Panc1 (cell line): ENCODE measurements at places on chromosomes 13 and 19.

GRCh38 chr19:4294389-4294788 is 7.8 kb downstream of the TMIGD2 start:
- DNase-seq, result no peak

DNA sequence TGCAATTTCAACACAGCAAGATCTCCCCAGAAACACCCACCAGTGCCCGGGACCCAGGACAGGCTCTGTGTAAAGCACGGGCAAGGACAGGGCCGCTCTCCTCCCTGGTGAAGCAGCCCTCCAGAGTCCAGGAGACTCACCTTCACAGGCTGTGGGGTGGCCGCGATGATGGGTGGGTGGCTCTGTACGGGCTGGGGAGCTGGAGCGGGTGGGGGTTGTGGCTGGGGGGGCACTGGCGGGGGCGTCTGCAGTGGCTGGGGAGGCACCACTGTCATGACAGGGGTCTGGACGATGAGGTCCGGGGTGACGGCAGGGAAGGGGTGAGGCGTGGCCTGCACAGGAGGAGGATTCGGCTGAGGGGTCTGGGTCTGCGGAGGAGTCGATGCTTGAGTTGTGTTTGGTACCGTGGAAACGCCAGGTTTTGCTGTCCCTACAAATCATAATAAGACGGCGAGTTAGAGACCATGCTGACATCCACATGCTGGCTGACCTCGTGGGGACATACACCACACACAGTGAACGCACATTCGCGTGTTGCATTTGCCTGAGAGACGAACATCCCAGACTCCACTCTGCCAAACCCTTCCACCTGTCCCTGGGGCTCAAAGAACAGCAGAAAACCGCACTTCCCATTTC is 33.1 kb upstream of the EPHX3 start:
- no peak for DNase-seq

- DNase-seq, result no peak
Observed at GRCh38 chr13:26517936-26518335, 39.5 kb upstream of the WASF3 start.

- DNase-seq, result no peak
Observed at GRCh38 chr19:55624109-55625003, at the start of gene ZNF784. Gene ZNF784 (minus strand): TSS chr19:55624566. CDS start chr19:55624561, 5 bp downstream.

DNA sequence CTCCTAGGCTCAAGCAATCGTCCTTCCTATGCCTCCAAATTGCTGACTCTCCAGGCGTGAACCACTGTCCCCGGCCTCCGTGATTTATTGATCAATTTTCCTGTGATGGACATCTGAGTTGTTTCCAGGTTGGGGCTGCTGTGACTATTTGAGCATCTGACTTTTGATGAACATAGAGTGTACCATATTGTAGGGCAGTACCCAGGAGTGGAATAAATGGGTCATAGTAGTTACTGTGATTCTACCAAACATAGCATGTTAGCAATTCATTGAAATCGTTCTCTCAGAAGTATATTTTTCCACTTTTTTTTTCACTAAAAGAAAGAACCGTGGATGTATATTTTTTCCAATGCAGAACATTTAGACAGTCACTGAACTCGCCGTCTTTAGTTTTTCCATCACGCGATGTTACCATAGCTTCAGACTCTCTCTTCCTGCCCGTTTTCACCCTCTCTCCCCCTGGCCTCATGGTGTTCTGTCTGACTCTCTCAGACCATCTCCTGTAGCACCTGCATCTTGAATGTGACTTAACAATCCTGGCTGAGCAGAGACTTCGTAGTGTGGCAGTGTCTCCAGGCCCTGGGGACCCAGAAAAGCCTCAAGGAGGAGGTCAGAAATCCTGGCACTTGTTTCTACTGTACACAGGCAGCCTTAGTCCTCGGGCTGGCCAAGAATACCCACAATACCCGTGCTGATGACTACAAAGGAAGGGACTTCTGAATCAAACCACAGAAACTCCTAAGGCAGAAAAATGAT is 3.2 kb upstream of the RASGRP4 start:
- no peak for DNase-seq

DNA sequence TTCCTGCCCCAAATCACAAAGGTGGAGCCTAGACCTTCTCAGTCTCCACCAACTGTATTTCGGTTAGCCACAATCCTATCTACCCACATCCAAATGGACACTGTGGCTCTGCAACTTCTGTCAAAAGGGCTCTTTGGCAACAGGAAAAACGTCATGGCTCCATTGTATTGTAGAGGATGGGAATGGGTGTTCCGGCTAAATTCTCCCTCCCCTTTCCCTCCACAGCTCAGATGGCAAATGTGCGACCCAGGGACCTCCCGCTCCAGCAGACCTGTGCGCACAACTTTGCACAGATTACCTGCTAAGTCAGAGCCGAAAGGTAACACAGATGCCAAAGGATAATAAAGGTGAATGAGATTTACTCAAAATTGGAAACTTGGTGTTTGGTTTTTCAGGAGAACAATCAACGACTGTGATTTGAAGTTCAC is 968 bp upstream of the KL start:
- DNase-seq, result no peak

- DNase-seq, result no peak
Observed at GRCh38 chr19:10516064-10516385, 1.2 kb downstream of the S1PR5 start.

DNA sequence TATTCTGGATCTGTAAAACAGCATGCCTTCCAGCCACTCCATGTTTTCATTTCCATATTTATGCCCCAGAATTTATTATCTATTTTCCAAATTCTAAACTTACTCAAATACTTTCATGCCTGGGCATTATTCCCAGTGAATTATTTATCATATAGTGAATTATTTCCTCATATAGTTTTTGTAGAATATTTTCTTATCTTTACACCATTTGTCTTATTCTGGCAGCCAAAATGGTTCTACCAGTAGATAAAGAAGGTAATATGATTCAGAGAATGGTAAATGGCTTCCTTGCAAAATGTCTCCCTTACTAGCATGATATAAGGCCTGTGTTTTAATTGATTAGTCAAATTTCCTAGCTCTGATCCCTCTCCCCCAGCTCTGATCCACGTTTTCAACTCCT is 305.8 kb downstream of the SPRY2 start:
- DNase-seq, result no peak

DNA sequence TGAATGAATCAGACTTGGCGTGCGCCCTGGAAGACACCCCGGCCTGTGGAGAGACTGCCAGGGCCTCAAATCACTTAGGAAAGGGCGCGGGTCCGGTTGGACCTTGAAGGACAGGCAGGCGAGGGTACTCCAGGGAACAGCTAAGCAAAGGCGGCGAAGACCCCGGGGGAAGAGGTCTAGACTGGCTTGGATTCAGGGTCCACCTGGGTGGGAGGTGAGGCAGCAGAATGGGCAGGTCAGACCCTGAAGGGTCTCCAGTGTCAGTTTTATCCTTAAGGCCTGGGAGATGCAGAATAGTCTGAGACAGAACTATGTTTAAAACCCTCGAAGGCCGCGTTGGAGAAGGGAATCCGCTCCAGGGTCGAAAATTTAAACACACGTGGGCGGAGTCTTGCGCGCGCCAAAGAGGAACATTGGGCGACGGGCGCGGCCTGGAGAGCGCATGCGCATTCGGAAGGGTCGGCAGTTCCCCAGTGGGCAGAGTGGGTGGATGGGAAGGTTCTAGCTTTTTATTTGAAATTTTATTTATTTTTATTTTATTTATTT is 567 bp upstream of the SMG9 start:
- DNase-seq, result no peak

DNA sequence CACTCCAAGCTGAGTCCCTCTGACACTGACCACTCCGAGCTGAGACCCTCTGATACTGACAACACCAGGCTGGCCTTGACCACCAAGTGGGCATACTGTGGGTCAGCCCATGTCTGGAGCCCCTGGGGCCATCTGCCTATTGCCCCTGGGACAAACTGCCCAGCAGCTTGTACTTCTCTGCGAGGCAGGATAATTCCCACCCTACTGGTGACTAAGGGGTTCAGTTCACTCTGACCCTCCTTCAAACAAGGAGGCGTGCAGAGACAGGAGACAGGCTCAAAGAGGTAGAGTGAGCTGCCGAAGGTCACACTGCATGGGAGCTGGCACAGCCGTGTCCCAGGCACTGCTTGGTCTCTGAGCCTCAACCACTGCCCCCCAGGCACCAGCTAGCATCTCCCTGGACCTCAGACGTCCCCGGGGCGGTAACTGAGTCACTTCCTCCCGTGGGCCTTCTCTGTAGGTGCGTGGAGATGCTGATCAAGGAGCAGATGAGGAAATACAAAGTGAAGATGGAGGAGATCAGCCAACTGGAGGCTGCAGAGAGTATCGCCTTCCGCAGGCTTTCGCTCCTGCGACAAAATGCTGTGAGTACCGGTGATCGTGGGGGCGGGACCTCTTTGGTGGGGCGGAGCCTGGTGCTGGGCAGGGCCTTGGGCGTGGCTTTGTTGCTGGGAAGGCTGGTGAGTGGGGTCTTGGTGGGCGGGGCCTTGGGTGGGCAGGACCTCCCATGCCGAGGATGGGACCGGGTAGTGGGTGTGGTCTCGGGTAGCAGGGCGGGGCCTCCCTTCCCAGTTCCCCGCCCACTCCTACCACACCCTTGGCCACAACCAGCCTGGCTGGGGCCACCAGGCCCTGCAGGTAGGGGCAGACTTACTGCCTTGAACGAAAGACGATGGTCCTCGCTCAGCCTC is 5.8 kb upstream of the USE1 start:
- DNase-seq, result no peak

GRCh38 chr13:111131611-111132010 is 16.5 kb downstream of the ARHGEF7 start:
- no peak for DNase-seq

GRCh38 chr13:90918536-90918935 is 429.0 kb upstream of the MIR17HG start:
- DNase-seq, result no peak

DNA sequence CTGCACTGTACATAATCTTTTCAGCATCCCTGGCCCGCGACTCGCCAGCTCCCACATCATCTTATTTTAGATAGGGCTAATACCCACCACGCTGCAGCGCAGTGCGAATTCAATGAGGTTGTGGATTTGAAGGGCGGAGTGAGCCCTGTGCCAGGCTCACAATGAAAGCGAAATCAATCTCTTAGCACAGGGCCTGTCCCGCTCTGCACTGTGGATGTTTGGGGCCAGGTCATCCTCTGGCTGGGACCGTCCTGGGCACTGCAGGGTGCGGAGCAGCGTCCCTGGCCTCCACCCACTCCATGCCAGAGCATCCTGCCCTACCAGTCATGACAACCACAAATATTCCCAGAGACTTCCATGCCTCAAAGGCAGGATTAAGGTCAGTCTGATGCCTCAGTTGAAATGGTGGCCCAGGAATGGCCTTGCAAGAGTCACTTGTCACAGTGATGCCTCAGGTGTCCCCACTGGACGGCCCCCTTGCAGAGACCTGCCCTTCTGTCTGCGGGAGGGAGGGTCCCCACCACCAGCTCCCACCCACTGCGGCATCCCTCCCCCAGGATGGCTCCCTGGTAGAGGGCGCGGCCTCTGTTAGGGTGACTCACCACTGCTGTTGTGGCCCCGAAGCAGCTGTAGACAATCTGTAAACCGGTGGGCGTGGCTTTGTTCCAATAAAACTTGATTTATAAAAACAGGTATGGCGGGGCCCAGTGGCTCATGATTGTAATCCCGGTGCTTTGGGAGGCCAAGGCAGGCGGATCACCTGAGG is 5.6 kb downstream of the UHRF1 start:
- DNase-seq, result no peak

DNA sequence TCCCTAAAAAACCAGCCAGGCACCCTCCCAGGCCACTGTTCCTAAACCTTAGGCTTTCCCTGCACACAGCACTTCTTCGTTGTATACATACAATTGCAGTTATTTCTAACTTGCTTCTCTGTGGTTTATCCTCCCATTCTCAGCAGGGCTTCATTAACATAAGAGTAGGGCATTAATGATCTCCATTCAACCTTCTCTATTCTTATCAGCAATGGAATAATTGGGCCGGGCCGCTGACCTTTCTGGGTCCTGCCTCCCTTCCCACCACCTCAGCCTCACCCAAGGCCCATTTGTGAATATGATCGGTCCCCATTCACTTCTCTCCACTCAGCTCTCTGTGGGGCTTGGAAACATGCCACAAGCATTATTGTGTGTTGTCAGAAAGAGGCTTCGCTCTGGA is 184.2 kb downstream of the SUCLA2 start:
- DNase-seq, result no peak

- no peak for DNase-seq
Observed at GRCh38 chr19:18878858-18879578, 16.9 kb downstream of the CERS1 start.

GRCh38 chr13:50388481-50388880 is 373.2 kb downstream of the KCNRG start:
- DNase-seq, result no peak

DNA sequence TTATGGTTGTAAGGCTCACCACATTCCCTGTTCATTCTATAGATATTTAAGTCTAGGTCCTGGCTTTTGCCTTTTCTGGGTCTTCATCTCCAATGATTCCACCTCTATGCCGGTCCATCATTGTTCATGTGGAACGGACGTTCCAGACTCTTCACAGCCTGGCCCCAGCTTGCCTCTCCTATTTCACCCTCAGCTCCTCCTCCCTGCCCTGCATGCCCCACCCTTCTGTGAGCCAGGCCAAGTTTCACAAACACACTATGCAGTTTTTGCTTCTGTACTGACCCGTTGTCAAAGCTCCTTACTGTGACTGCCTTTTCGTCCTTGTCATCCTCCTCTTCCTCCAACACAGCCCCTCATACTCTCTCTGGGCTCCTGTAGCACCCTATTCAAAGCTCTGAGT is 31.3 kb downstream of the TEX26 start:
- DNase-seq, result no peak

DNA sequence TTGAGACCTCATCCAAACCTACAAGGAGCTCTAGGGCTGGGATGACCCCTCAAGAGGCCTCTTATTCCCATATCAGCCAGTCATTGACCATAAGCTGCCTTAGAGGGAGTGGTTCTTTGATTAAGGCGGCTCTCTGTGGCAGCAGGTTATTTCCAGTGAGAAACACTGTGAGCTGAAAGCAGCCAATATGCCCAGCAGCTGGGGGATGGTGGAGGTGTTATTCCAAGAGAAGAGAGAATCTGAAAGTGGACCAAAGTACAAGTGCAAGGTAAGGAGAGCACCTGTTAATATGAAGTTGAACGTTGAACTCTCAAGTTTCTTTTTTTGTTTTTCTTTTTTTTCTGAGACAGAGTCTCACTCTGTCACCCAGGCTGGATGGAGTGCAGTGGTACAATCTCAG is 20.2 kb upstream of the FNDC3A start:
- no peak for DNase-seq

- no peak for DNase-seq
Observed at GRCh38 chr13:28622286-28622685, 36.6 kb upstream of the POMP start.

DNA sequence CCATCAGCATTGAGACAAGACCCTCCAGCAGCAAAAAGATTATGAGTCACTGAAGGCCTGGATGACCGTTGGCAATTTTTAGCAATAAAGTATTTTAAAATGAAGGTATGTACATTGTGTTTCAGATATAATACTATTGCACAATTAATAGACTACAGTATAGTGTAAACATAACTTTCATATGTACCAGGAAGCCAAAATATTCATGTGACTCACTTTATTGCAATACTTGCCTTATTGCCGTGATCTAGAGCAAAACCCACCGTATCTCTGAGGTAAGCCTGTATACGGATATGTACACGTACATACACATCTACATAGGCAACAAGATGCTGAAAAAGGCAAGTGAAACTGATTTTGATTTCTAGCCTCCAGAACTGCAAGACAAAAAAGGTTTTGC is 103.3 kb downstream of the EDNRB start:
- DNase-seq, result no peak
